ENCODE measurements at places on chromosomes 3 and 15.

DNA sequence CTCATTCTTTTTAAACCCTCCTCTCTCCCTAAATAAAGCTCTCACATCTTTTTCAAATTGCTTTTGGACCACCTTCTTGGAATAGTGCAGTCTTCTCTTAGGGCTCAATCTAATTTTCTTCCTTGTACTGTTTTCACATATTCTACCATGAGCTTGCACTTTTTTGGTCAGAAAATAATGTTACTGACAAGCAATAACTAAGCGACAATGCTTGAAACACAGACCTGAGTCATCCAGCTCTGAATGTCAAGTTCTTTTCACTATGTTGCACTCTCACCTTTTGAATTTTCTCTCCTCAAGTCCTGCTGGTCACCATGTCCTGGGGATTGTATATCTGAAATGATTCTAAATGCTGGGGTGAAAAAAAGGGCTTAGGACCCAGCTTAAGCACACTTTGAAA, 8.9 kb downstream of the TNFAIP8L3 start:
- DNase-seq: no peak

GRCh38 chr3:89260721-89261120, 153.3 kb downstream of the EPHA3 start:
- no peak for DNase-seq

- no peak for DNase-seq
Measured at GRCh38 chr15:80549654-80550053, 145.5 kb upstream of the ABHD17C start.

GRCh38 chr3:169627789-169628188, 35.7 kb downstream of the MECOM start:
- no peak for DNase-seq

- DNase-seq: no peak
Measured at GRCh38 chr3:25289663-25290062, 138.4 kb upstream of the RARB start.

- no peak for DNase-seq
Measured at GRCh38 chr3:58317811-58318210, 11.5 kb downstream of the HTD2 start.

GRCh38 chr3:37752649-37753025, 109.0 kb upstream of the CTDSPL start:
- no peak for DNase-seq

GRCh38 chr3:138347960-138348753, at the start of gene MRAS:
Gene MRAS, plus strand, starts transcription at chr3:138348579. Its CDS starts 24,305 bp downstream, at chr3:138372884.
- peak; percentile 42 for DNase-seq

GRCh38 chr15:59298225-59298853, 74.3 kb downstream of the MYO1E start:
- no peak for DNase-seq

GRCh38 chr15:70974004-70974832, 81.6 kb downstream of the LRRC49 start:
- no peak for DNase-seq

- no peak for DNase-seq
Measured at GRCh38 chr3:128725547-128726022, 398 bp upstream of the RAB7A start.
